ENCODE measurements at places on chromosomes 16 and 17.

DNA sequence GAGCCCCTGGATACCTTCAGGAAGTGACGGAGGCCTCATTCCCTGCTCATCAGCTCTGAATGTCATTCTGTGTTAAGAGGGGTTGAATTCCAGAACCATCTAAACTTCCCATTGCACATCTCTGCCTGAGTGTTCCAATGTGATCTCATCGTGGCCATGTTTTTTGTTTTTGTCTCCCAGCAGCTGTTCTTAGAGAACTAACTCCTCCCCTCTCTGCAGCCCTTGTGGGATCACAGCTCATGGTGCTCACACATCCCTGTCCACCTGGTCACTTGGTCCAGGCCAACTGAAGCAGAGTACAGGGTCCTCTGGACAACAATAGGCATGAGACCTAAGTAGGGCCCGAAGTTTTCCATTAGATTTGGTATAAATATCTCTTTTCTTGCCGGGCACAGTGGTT, 6.0 kb upstream of the SYT17 start:
- no peak for DNase-seq

- DNase-seq: no peak
These were observed 16.3 kb upstream of the COX10 start for GRCh38 chr17:14052886-14053615.

- DNase-seq: no peak
These were observed 8.9 kb upstream of the TCF25 start for GRCh38 chr16:89864527-89864820.

DNA sequence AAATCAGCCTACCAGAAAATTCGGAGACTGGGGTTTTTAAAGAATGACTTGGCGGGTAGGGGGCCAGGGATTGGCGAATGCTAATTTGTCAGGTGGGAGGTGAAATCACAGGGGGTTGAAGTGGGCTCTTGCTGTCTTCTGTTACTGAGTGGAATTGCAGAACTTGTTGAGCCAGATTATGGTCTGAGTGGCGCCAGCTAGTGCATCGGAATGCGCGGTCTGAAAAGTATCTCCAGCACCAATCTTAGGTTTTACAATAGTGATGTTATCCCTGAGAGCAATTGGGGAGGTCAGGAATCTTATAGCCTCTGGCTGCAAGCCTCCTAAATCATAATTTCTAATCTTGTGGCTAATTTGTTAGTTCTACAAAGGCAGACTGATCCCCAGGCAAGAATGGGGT, 762 bp upstream of the RBL2 start:
- no peak for DNase-seq

- no peak for DNase-seq
These were observed 239.4 kb upstream of the CPHXL start for GRCh38 chr16:75965504-75966374.

- DNase-seq: no peak
These were observed 8.3 kb downstream of the TRIM65 start for GRCh38 chr17:75888484-75888883.

DNA sequence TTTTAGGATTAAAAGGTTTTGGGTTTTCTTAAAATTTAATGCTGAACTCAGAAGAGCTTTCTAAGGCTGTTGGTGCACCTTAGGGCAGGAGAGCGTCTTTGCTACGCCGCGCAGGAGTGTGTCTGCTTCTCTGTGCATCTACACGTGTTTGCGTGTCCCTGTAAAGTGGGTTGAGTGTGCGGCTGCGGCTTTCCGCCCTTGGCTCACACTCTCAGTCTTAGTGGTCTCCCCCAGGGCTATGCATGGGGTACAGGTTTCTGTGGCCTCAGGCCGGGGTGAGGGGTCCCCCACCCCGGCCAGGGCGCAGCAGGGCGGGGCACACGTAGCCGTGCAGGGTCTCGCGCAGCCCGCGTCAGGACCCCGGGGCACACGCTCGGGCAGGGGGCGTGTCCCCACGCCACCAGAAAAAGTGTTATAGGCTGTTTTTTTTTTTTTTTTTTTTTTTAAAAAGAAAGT, 727 bp upstream of the TENT4B start:
- no peak for DNase-seq

GRCh38 chr16:52874042-52874441, 178.7 kb downstream of the CHD9NB start:
- DNase-seq: no peak

All from NCI-H1436 treated with DMSO at 0.1 percent for 48 hours (cell line).